LHCN-M2 (cell line): ENCODE measurements at places on chromosomes 5 and 9. TPM values are rescaled to one million over a fixed set of nuclear protein-coding genes. Genes with fewer than 3 reads are reported as not detected.

DNA sequence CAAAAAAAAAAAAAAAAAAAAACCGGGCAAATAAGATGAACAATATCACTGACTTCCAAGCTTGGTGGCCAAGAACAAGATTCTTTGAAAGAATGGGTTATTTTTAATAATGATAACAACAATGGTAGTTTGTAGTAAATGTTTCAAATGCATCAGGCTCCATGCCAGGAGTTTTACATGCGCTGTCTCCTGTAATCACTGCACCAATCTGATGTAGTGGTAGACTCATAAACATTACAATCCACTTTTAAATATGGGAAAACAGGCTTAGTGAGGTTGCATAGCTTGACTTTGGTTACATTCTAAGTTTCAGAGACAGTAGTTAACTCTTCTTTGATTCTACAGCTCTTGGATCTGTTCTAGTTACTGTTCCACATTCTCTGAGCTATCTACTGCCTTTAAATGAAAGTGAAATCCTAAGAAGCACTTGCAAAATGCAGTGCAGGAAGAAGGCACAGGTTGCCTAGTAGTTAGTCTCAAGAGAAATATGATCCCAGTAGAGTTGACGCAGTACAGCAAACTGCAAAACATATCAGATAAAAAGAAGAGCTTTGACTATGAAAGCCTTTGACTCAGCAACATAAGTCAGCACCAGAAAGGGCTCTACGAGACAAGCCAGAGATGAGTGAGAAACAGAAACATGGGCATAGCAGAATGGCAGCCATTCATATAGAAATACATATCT is 62.1 kb downstream of the PDE4D start:
- peak; percentile 39 for DNase-seq

DNA sequence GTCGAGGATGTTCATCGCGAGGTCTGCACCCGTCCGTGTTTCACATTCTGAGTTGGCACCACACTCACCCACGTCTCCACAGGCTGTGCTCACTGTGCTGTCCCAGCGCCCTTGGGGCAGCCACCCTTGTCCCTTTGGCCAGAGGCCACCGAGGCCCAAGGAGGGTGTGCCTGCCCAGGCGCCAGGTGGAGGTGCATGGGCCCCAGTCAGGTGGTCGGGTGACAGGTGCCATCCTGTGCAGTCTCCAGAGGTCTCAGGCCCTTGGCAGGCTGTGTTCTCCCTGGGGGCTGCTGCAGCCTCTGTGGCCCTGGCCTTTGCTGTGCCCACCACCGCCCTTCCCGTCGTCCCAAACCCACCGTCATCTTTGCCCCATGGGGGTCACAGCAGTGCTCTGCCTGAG is 12.4 kb downstream of the MAN1B1 start:
- DNase-seq = no peak

- DNase-seq = peak; percentile 88
Measured at GRCh38 chr5:34686762-34687268, 30.7 kb downstream of the RAI14 start.

- DNase-seq = no peak
Measured at GRCh38 chr5:66666778-66667177, 70.6 kb downstream of the MAST4 start.

DNA sequence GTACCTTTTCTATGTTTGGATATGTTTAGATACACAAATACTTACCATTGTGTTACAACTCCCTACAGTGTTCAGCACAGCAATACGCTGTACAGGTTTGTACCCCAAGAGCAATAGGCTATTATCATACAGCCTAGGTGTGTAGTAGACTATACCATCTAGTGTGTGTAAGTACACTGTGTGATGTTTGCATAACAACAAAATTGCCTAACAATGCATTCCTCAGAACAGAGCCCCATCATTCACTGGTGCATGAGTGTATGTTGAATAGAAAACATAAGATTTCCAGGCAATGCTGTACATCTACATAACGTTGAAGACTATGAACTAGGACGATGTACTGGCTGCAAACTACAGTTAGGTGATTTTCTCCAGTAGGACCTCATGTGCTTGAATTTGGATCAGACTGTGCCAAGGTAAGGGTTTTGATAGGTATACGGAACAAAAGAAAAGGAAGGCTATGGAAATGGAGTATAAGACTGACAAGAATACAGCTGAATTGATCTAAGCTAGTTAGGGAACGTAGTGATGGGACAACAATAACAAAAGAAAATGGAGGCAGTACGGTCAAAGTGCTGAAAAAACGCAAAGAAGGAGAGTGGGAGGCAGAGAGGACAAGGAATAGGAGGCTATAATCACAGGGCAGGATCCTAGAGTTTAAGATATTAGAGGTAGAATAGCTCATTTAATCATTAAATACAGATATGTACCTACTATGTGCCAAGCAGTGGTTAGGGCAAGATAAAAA is 46.9 kb downstream of the FNIP1 start:
- DNase-seq = no peak

DNA sequence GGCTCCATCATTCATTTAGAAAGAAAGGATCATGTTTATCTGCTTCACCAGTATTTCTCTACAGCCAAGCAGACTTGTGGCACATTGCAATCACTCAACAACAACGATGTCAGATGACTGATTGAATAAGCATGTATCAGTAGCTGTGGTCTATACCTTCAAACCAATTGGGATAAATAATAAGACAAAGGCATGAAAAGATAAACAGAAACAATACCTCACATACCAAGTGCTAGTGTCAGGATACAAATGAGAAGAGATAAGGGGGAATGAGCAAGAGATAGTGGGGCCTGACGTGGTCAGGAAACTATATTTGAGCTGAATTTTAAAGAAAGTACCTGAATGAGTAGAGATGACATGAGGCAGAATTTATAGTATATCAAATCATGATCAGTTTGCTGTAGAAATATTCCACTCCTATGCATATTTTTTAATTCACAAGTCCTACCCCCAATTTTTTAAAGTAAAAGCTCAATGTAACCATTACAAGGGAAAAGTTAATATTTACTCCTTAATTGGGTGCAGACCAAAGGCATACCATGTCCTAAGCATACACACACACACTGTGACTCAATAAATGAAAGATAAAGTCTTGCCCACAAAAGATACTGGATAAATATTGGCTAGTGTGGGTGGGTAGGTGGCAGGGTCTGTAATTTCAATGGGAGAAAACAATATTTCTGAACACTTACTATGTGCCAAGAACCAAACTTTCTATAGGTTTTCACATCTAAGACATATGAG is 284.5 kb downstream of the SPOCK1 start:
- DNase-seq = no peak

DNA sequence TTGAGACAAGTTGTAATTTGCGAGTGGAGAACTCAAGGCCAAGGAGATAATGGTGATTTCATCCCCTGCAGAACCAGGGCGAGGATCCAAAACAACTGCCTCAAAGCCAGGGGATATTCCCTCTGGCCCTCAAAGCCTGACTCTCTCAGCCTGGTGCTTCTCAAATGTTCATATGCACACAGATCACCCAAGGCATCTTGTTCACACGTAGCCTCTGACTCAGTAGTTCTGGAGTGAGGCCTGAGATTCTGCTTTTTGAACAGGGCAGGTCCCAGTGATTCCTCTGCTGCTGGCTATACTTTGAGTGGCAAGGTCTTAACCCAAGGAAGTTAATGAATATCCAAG is 30.2 kb upstream of the WWC1 start:
- DNase-seq = no peak

DNA sequence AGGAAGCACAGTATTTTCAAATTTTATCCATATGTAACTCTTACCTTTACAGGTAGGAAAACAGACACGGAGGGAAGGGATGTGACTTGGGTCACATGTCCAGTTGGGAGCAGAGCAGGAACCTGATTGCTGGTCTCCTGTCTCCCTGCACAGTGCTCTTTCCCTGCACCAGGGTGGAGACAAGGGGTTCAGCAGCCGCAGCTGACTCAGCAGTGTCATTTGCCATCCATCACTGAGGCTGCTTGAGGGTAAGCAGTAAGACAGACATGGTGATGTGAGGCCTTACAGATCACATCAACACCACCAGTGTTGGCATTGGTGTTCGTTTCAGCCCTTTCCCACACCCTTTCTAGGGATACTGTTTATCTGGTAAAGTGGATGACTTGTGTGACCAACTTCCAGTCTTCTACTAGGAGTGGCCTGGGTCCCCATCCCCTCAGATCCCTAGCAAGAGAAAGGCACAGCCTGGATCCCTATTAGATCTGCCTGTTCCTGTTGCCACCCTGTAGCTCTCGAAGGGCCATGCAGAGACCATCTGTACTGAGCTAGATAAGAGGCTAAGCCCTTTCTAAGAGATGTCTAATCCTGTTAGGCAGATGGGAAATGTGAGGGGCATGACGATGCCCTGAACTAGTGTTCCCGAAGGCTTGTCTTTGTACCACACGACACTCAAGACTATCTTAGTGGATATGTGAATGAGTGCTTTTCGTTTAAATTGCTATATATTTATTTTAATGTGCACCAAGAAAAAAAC is 29.1 kb downstream of the FRMPD1 start:
- DNase-seq = no peak

DNA sequence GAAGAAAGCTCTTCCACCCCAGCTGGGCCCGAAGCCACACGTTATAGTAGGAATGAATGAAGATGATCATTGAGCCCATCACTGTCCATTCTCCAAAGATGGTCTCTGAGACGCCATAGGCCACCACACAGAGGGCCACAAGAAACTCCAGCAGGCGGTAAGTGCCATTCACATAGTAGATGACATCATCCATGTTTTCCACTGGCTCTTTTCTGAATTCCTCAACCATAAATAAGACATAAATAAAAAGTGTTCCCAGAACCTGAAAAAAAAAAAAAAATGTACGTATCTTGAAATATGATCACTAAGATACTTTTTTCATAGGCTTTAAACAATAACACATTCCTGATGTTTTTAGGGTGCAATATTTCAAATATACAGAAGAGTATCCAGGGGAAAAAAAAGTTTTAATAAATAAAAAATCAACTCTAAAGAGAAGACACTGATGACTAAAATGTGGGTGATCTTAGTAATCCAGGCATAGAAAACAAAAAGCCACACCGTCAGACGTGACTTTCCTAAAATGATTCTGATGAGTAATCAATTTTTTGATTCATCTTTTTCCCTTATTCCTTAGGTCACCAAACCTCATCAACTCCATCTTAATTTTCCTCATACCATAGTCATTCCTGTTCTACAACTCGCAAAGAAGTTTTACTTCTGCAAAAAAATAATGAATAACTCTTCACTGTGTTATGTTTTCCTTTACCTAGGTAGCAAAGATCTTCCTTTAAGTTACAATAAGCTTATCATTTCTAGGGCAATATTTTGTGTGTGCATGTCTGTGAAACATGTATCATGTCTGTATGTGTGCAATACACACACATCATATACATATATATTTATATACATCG is 47.8 kb downstream of the RNF145 start:
- peak; percentile 28 for DNase-seq

GFI1B gene
- total RNA-seq = 0.06 TPM in 1 of 2 replicates, not detected in the other

LTC4S gene
- total RNA-seq = not detected in 2 replicates

DNA sequence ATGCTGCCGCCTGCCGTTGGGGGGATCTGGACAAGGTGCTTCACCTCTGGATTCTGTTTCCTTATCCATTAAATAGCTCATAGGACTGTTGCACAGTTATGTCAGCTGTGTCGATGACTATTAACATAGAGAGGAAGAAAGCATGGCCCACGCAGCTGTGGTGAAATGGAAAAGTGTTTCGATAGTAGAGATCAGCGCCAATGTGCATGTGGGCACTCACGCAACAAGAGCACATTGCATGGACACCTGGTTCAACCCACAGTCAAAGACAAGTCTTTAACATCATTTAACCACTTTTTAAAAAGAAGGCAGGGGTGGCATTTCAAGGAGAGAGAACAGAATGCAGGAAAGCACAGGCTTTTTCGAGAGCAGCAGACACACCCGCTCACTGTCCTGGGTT is 107.6 kb downstream of the ADCY2 start:
- no peak for DNase-seq

TMEM215 gene
- total RNA-seq = not detected in 2 replicates

DNA sequence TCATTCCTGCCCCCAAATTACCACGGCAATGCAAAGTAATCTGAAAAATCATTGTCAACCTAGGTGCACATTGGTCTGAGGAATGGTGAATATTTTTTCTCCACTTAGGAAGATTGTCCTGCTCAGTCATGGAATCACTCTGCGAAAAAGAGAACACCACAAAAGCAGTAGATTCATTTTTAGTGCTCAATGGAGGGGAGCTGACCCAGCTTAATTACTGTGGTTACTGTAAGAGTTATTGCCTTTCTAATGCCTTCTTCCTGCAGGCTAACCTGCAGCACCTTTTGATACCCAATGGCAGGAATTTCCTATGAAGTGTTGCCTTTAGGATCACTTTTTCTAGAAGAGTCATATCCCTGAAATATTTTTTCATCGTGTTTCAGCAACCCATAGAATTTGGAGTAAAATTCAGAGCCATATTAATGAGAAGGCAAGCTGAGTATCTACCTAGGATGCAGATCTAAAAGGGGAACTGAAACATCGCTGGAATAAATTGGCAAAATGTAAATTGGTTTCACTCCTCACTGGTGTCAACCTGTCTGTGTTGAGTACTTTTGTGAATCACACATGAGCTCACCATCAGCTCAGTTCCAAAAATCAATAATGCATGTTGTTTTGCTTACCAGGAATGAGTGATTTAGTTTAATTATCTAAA is 464.5 kb downstream of the CSNK1G3 start:
- DNase-seq = no peak

SAP30L gene
- total RNA-seq = 17.3 and 19.3 TPM in 2 replicates

DNA sequence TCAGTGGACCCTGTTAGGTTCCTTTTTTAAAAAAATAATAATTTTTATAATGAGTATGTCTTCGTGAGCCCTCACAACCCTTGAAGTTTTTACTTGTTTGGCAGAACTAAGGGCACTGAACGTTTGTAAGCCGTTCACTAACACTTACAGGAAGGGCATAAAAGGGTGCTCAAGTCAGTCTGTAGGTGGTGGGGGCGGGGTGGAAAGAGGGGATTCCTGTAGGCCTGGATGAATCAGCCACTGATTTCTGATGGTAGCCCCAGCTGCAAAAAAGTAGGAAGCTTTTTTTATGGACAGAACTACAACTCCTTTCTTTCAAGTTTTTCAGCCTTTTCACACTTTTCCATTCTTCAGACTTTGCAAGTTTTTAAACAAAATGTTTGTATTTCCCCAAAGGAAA is 35.8 kb downstream of the PIK3R1 start:
- DNase-seq = no peak

DNA sequence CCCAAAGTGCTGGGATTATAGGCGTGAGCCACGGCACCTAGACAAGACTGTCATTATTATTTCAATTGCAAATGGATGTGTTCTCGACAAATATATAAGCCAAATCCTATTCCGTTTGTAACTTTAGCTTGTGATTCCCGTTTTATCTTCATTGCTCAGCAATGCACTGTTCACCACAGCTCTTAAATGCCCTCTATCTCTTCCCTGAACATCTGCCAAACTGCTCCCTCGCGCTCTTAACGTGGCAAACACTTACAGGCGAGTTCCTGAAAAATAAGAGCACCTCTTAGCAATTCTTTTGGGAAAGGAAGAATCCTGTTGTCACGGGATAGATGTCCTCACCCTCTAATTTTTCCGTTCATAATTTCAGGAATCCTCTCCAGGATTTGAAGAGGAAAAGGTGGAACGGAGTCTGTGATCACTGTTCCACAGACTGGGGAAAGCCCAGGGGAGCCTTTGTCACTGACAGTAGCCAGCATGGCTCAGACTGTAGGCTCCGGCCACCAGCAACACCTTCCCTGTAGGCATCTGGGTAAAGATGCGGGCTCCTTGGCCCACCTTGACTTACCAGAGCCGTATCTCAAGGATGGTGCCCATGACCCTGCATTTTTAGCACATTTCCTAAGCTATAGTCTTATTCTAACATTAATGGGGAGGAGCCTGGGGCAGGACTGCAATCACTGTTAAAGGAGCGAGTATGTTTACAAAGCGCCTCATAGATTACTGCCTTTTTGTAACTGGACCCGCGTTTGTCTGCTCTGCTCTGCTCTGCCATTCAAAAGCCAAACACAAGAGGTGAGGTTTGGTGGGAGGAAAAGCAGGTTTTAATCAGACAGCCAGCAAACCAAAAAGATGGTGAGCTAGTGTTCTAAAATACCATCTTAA is 20.2 kb upstream of the GNPDA1 start:
- DNase-seq = no peak
